ENCODE measurements at places on chromosomes 4 and X. TPM values are rescaled to one million over a fixed set of nuclear protein-coding genes. Genes with fewer than 3 reads are reported as not detected.

- H3K36me3 ChIP-seq: no peaks in the 10 kb centered on the region
- H3K4me1 ChIP-seq: no peaks in the 10 kb centered on the region
- H3K27me3 ChIP-seq: no peaks in the 10 kb centered on the region
- DNase-seq: no peak
- H3K4me3 ChIP-seq: no peak overlapping the region
- H3K27ac ChIP-seq: no peak overlapping the region
Observed at GRCh38 chr4:78432896-78433295, 118.7 kb upstream of the ANXA3 start.

- H3K27ac ChIP-seq: no peak overlapping the region
- no peak for DNase-seq
- no peaks in the 10 kb centered on the region for H3K36me3 ChIP-seq
Observed at GRCh38 chr4:21946858-21947257, 1.7 kb downstream of the KCNIP4 start.

DNA sequence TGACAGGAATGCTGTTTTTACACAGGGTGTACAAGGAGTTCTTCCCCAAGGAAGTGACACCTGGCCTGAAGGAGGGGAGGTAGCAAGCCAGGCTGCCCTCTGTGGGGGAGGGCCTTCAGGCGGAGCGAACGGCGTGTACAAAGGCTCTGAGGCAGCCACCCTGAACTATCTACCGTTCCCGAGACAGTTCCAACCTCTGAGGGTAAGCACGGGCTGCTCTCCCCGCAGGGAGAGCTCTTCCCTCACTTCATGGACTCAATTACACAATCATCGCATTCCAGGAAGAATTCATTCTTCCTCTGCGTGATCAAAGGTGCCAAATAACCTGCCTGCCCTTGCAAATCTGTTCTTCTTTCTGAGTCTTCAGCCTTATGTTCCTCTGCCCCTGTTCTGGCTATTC lies 4.8 kb downstream of the ELK1 start:
- no peak overlapping the region for H3K4me3 ChIP-seq
- no peak for DNase-seq
- no peak overlapping the region for H3K27ac ChIP-seq

GRCh38 chr4:129264008-129264657 lies 168.2 kb downstream of the C4orf33 start:
- no peaks in the 10 kb centered on the region for H3K36me3 ChIP-seq
- no peaks in the 10 kb centered on the region for H3K4me1 ChIP-seq
- DNase-seq: no peak
- H3K27me3 ChIP-seq: no peaks in the 10 kb centered on the region
- no peak overlapping the region for H3K4me3 ChIP-seq

GRCh38 chr4:53186714-53187358 lies 179.0 kb downstream of the SCFD2 start:
- DNase-seq: no peak
- H3K4me3 ChIP-seq: no peak overlapping the region
- H3K27ac ChIP-seq: no peak overlapping the region
- H3K36me3 ChIP-seq: no peaks in the 10 kb centered on the region

GRCh38 chr4:128570387-128570975 lies 239.0 kb upstream of the JADE1 start:
- H3K36me3 ChIP-seq: no peaks in the 10 kb centered on the region
- no peak for DNase-seq
- peaks cover 26% of the 10 kb centered on the region for H3K4me1 ChIP-seq
- no peaks in the 10 kb centered on the region for H3K27me3 ChIP-seq
- no peak overlapping the region for H3K4me3 ChIP-seq
- H3K27ac ChIP-seq: no peak overlapping the region

DNA sequence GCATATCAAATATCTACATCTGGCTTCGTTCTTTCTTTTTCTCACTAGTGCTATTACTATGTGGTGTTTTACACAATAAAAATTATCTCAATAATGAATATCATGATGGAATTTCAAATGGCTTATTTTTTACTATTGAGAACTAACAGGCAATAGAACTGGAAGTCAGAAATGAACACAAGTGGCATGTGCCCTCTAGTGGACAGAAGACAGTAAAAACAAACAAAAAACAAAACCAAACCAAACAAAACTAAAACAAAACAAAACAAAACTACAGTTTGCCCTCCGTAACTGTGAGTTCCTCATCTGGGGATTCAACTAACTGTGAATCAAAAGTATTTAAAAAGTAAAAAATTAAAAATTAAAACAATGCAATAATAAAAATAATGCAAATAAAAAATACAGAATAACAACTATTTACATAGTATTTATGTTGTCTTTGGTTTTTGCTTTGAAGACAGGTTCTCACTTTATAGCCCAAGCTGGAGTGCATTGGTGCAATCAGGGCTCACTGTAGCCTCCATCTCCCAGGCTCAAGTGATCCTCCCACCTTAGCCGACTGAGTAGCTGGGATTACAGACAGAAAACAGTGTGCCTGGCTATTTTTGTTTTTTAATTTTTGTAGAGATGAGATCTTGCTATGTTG lies 195.6 kb upstream of the TACR3 start:
- DNase-seq: no peak
- no peak overlapping the region for H3K27ac ChIP-seq
- H3K36me3 ChIP-seq: no peaks in the 10 kb centered on the region
- no peaks in the 10 kb centered on the region for H3K4me1 ChIP-seq

- no peaks in the 10 kb centered on the region for H3K36me3 ChIP-seq
- H3K4me3 ChIP-seq: no peak within 1 kb of the TSS
- H3K4me1 ChIP-seq: no peaks in the 10 kb centered on the region
- DNase-seq: no peak
Observed at GRCh38 chrX:37779857-37780256, at the start of gene CYBB. CYBB (plus strand) TSS chrX:37780059; CDS start chrX:37780078, 19 bp downstream.

DNA sequence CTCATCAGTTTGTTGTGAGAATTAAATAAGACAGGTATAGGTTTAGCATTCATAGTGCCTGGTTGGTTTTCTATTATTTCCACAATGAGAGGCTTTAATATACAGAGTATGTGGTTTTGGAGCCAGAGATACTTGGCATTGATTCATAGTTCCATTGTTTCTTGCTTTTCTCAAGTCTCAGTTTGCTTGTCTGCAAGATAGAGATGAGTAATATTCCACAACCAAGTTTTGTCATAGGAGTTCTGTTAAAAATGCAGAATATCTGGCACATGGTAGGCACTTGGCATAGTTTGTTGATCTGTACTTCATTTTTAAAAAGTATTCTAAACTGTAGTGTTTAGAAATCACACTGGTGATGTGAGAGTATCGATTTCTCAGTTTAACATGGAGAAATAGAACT lies 37.5 kb upstream of the EDA2R start:
- DNase-seq: no peak
- H3K27ac ChIP-seq: peak overlapping the region; percentile 14
- H3K36me3 ChIP-seq: no peaks in the 10 kb centered on the region

DNA sequence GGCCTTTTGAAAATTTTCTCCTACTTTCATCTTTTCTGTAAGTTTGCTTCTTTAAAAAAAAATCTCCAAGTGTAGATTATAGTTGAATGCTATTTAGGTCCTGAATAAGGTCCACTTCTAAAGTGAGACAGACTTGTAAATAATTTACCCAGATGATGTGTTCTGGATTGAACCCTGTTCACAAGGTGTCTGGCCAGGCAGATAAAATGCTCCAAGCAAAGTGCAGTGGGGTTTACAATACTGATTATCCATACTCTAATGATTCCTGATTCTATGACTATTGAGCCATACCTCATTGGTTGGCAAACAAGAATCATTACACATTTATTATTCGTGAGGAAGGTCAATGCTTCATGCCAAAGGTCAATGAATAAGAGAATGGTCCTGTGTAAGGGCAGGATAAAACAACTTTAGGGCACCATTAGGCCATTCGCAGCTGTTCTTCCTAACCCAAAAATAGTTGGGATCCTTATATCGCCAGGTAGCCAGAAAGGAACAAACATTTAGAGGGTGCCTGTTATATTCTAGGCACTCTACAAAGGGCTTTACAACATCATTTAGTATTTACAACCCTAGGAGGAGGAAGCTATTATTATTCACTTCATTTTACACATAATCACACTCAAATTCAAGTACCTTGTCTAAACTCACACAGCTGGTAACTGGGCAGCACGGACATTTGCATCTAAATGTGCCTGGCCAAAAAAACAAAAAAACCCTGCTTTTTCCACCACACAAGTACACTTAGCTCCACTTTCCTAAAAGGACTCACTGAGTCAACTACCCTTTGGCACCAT lies 18.6 kb upstream of the SAT1 start:
- H3K36me3 ChIP-seq: no peaks in the 10 kb centered on the region
- H3K27ac ChIP-seq: no peak overlapping the region
- no peaks in the 10 kb centered on the region for H3K4me1 ChIP-seq
- no peak for DNase-seq
- no peaks in the 10 kb centered on the region for H3K27me3 ChIP-seq
- H3K4me3 ChIP-seq: no peak overlapping the region

DNA sequence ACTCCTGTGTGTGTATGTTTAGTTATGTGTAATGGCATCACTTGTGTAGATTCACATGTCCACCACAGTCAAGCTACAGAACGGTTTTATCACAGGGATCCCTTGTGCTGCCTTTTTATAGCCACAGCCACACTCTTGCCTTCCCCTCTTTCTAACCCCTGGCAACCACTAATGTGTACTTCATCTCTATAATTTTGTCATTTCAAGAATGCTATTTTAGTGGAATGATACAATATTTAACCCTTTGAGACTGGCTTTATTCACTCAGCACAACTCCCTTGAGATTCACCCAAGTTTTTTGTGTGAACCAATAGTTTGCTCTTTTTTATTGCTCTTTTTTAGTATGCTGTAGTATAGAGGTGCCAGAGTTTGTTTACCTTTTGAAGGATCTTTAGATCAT lies 112.1 kb downstream of the CDKL5 start:
- H3K27ac ChIP-seq: no peak overlapping the region
- no peak for DNase-seq
- no peaks in the 10 kb centered on the region for H3K4me1 ChIP-seq
- no peaks in the 10 kb centered on the region for H3K36me3 ChIP-seq
- no peaks in the 10 kb centered on the region for H3K27me3 ChIP-seq

DNA sequence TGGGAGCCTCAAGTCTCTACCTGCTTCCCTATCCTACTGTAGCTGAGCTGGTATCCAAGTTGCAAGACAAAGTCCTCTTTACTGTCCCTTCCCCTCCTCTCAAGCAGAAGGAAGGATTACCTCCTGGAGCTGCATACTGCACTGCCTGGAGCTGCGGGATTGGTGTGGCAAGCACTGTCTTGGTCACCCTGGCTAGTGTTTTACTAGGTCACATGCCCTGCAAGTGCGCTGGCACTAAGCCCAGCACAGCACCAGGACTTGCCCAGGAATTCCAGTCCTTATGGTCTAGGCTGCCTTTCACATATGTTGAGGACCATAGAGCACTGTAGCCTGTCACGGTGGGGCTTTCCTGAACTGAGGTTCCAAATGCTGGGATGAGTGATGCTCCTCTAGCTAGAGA lies 227.3 kb upstream of the ZC4H2 start:
- no peak overlapping the region for H3K27ac ChIP-seq
- H3K27me3 ChIP-seq: no peaks in the 10 kb centered on the region
- H3K4me1 ChIP-seq: no peaks in the 10 kb centered on the region

- no peak overlapping the region for H3K4me3 ChIP-seq
- H3K27me3 ChIP-seq: no peaks in the 10 kb centered on the region
- H3K27ac ChIP-seq: no peak overlapping the region
- H3K4me1 ChIP-seq: no peaks in the 10 kb centered on the region
- DNase-seq: no peak
Observed at GRCh38 chrX:39956803-39957394, 140.9 kb downstream of the BCOR start.

The TRAPPC11 gene
- 74.2 TPM for total RNA-seq

The MBNL3 gene
- 30.6 TPM for total RNA-seq
